GM23338 (cell line): ENCODE measurements at places on chromosomes 1 and 21.

DNA sequence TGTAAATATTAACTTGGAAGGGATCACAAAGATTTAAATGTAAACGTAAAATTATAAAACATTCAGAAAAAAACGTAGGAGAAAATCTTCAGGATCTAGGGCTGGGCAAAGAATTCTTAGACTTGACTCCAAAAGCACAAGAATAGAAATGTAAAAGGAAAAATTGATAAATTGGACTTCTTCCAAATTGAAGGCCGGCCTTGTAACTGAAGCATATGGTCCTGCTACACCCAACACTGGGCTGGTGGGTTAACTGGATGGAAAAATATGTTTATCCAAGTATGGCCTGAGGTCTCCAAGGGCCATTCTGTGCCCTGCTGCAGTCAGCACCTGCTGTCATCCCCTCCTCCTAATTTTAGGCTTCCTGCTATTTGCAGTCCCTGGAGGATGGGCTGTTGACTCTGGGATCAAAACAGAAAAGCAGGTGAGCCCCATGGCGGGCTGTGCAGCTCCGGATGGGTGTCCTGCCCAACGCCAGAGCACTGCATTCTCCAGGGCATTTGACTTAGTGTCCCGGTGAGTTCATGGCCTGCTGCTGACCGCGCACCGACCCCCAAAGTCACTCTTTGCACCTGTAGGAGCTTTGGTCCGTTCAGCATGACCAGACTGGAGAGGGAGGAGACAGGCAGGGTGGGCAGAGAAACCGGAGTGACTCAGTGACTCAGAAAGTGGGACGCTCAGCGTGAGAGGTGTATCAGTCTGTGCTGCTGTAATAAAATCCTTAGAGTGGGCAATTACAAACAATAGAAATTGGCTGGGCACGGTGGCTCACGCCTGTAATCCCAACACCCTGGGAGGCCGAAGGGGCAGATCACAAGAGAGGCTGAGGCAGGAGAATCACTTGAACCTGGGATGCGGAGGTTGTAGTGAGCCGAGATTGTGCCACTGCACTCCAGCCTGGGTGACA, 6.1 kb upstream of the AIRE start:
- H3K4me1 ChIP-seq, result peaks cover 5% of the 10 kb centered on the region
- no peak overlapping the region for H3K4me3 ChIP-seq
- no peak overlapping the region for H3K27ac ChIP-seq
- no peaks in the 10 kb centered on the region for H3K27me3 ChIP-seq
- DNase-seq, result no peak
- no peaks in the 10 kb centered on the region for H3K36me3 ChIP-seq

- DNase-seq, result peak; percentile 45
- H3K4me1 ChIP-seq, result peaks cover 23% of the 10 kb centered on the region
- H3K36me3 ChIP-seq, result no peaks in the 10 kb centered on the region
- H3K4me3 ChIP-seq, result peak overlapping the region; percentile 91
- peak overlapping the region; percentile 99 for H3K27ac ChIP-seq
These were observed 509 bp downstream of the PIK3R3 start for GRCh38 chr1:46131712-46132528.

- no peak overlapping the region for H3K27ac ChIP-seq
- no peaks in the 10 kb centered on the region for H3K36me3 ChIP-seq
- no peaks in the 10 kb centered on the region for H3K27me3 ChIP-seq
- no peak overlapping the region for H3K4me3 ChIP-seq
- no peaks in the 10 kb centered on the region for H3K4me1 ChIP-seq
These were observed 88.6 kb upstream of the HNRNPU start for GRCh38 chr1:244952940-244953339.

- H3K4me1 ChIP-seq, result no peaks in the 10 kb centered on the region
- no peak overlapping the region for H3K27ac ChIP-seq
- no peaks in the 10 kb centered on the region for H3K36me3 ChIP-seq
- no peak for DNase-seq
These were observed 77.3 kb upstream of the GADD45A start for GRCh38 chr1:67607699-67608098.

- H3K27me3 ChIP-seq, result no peaks in the 10 kb centered on the region
- H3K36me3 ChIP-seq, result no peaks in the 10 kb centered on the region
- H3K4me1 ChIP-seq, result no peaks in the 10 kb centered on the region
- no peak for DNase-seq
These were observed 23.7 kb upstream of the INSL5 start for GRCh38 chr1:66824771-66825170.

DNA sequence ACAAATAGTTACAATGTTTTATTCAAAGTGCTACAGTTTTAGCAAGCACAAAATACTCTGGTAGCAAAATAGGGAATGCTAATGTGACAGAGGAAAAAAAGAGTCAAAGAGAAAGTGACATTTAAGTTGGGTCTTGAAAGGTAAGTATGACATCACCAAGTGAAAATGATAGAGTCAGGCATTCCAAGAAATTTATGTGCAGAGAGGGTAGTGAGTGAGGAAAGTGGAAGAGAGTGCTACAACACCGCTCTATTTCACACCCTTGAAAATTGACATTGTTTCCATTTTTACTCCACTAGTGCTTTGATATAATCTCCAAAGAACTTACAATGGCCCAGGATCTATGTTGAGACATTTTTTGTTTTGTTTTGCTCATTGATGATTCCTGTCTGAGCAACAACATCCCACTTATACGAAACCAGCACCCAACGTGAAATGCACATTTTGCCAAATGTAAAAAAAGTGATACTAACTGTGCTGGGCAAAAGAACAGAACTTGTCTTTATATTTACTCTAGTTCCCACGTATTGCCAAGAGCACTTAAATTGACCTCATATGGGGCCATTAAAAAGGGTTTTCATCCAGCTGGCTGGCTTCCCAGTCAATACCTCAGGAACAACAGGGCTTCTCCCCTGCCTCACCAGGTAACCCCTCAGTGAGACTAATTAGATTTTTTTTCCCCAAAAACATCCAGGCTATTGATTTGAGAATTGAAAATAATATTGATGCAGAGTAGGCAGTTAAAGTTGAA, 206.3 kb upstream of the NR5A2 start:
- H3K4me3 ChIP-seq, result no peak overlapping the region
- no peaks in the 10 kb centered on the region for H3K36me3 ChIP-seq
- H3K27ac ChIP-seq, result no peak overlapping the region
- no peak for DNase-seq
- H3K27me3 ChIP-seq, result no peaks in the 10 kb centered on the region

DNA sequence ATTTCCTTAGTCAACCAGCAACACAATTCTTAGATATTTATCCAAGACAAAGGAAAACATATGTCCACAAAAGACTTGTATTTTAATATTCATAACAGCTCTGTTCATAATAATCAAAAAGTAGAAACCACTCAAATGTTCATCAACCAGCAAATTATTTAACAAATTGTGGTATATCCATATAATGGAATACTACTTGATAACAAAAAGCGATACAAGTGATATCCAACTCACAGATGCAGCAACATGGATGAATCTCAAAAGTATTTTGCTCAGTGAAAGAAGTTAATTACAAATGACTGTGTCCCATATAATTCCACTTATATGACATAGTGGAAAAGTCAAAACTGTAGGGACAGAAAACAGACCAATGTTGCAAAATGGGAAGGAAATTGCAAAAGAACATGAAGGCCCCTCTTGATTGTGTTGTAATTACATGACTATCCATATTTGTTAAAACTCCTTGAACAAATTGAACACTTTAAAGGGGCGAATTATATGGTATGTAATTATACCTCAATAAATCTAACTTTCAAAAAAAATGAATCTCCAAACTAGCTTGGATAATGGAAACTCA, 116.9 kb downstream of the EDEM3 start:
- H3K27me3 ChIP-seq, result no peaks in the 10 kb centered on the region
- H3K27ac ChIP-seq, result no peak overlapping the region
- H3K36me3 ChIP-seq, result no peaks in the 10 kb centered on the region
- H3K4me1 ChIP-seq, result no peaks in the 10 kb centered on the region

- H3K4me1 ChIP-seq, result no peaks in the 10 kb centered on the region; the same call in none of the 2 replicates
- 0 out of 2 replicates have a peak, but pooled peaks cover 9% of the 10 kb centered on the region for H3K36me3 ChIP-seq
- DNase-seq, result no peak
- H3K4me3 ChIP-seq, result no peak overlapping the region
- H3K27me3 ChIP-seq, result no peaks in the 10 kb centered on the region
These were observed 24.1 kb downstream of the PAFAH2 start for GRCh38 chr1:25973610-25974321.
